ENCODE measurements at places on chromosomes 5 and 9.

DNA sequence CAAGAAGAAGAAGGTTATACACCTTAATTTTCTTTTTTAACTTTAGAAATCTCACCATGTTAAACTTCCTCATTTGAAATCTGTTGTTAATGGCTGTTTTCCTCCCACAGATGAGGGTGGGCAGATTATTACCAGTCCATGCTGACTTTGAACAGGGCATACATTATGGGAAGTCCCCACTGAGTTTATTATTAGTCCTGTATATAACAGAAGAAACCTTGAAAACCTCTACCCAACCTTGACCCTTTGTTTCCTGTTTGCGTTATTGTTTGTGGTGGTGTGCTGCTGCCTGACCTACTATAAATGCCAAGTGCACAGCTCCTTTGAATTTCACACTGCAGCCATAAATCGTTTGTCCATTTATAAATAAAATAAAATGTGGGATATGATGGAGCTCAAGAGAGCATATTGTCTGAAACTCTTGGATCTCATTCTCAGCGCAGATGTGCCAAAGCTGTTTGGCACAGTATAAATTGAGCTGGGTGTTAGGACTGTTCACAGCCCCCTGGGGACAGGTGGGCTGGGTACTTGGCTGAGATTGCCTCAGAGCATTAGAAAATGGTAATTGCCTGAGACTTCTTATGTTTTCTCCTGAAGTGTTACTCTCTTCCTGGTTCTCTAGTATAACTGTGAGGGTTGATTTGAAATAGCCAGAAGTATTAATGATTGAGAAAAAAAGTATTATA lies 139.6 kb downstream of the SPATA31D1 start:
- DNase-seq: no peak

DNA sequence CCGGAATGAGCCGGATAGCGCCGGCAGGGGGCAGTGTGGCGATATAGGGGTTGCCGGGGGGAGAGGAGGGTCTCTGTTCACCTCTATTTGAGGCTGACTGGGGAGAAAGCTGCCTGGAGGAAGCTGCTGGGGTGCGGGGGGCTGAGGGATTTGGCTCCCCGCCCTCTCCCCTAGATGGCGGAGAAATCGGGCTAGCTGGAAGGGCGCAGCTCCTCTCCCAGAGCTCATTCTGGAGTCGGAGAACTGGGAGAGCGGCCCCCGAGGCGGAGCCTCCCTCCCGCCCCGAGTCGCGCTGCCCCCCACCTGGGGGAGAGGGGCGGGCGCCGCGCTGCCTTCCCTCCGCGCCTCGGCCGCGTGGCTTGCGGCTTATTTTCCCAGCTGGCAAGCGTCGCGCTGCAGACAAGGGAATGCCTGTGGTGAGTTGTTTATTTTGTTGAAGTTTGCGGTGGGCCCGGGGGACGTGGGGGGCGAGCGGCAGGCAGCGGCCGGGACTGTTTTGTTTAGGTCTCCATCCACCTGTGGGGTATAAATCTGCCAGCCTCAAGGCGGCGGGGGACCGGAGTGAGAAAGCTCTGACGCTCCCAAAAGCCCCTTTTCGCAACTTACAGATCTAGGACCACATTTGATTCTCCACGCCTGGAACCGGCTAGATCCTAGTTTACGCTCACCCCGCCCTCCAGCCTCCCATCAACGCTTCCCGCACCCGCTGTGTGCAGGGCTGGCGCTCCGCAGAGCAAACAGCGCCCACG lies 4.1 kb upstream of the RGMB start:
- DNase-seq: peak; percentile 46

- no peak for DNase-seq
These were observed 127.8 kb upstream of the MVB12B start for GRCh38 chr9:126198854-126199253.

- peak; percentile 65 for DNase-seq
These were observed 64.5 kb downstream of the TMEM161B start for GRCh38 chr5:88203981-88204750.

All from CD4-positive, alpha-beta T cell treated with Interleukin-12 subunit alpha and Interleukin-12 subunit beta, for 1 hour (primary cell).